ENCODE measurements at places on chromosomes 11 and 22. TPM values are rescaled to one million over a fixed set of nuclear protein-coding genes. Genes with fewer than 3 reads are reported as not detected.

The MUC5AC gene
- not detected for polyA plus RNA-seq

The MAPK8IP2 gene
- polyA plus RNA-seq: 0.41 TPM

DNA sequence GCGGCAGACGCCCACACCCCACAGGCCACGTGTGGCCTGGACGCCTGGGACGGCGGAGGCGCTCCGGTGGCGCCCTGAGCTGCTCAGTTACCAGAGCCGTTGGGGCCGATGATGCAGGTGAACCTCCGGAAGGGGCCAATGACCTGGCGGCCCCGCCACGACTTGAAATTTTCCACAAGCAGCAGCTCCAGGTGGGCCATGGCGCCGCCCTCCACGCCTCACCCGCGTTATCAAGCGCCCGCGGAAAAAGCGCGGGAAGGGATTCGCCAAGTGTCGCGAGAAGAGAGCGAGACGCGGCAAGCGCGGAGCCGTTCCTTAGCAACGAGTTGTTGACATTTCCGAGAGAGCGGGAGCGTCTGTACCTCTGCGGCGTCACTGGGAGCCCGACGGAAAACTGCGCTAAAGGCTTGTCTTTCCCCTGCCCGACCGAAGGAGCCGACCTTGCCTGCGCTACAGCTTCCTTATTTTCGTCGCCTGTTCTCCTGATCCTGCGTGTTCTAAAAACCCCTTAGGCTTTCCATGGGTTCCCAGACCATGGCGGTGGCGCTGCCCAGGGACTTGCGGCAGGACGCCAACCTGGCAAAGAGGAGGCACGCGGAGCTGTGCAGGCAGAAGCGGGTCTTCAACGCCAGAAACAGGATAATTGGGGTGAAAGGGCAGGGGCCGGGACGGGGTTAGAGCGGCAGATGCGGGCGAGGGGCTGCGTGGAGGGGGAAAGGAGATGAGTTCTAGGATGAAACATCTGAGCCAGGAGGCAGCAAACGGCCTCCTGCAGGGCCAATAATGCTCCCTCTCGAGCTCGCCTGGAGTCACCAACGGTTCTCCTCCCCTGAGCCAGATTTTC, at the start of the genes RIBC2 and SMC1B:
RIBC2 (plus strand) TSS at position 326 of the 844 bp plus-strand sequence; CDS start at position 520, 194 bp downstream.
SMC1B (minus strand) TSS at position 232 of the 844 bp plus-strand sequence; CDS start at position 200, 32 bp downstream.
- peak; percentile 83 for DNase-seq

- DNase-seq: no peak
These were observed 27.1 kb downstream of the CYTH4 start for GRCh38 chr22:37309211-37310074.

DNA sequence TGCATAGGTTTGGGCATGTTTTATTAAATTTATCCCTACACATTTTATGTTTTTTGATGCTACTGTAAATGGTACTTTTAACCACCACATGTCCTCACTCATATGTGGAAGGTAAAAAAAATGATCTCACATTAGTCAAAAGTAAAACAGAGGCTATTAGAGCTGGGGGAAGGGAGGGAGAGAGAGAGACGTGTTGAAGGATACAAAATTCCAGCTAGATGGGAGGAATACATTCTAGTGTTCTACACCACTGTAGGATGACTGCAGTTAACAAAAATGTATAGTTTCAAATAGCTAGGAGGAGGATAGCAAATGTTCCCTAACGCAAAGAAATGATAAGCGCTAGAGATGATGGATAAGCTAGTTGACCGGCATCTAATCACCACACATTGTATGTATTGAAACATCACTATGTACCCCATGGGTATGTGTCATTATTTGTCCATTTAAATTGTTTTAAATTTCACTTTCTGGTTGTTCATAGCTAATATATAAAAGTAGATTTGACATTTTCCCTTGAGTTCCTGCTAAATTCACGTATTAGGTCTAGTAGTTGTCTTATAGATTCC, 9.9 kb upstream of the GNB1L start:
- no peak for DNase-seq
